ENCODE measurements at places on chromosomes 5 and 9.

GRCh38 chr9:95311961-95312360 is 5.5 kb downstream of the FANCC start:
- DNase-seq, result no peak

GRCh38 chr5:56313004-56313531 is 79.9 kb upstream of the ANKRD55 start:
- no peak for DNase-seq

DNA sequence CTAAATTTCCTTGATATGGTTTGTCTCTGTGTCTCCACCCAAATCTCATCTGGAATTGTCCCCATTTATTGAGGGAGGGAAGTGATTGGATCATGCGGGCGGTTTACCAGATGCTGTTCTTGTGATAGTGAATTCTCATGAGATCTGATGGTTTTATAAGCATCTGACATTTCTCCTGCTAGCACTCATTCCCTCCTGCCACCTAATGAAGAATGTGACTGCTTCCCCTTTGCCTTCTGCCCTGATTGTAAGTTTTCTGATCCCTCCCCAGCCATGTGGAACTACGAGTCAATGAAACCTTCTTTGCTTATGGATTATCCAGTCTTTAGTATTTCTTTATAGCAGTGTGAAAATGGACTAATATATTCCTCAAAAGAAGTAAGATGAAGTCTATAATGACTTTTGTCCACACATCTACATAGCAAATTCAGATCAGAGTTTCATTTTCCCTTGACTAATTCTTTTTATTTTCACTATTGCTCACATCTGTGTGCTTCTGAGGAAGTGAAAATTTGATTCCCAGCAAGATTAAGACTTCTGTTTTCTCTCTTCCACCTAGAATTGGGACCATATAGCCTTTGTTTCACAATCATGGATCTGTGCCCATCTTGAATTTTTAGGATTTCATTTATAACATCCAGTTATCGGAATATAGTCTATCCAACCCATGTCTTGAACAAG is 393.5 kb downstream of the DMAC1 start:
- DNase-seq, result no peak

DNA sequence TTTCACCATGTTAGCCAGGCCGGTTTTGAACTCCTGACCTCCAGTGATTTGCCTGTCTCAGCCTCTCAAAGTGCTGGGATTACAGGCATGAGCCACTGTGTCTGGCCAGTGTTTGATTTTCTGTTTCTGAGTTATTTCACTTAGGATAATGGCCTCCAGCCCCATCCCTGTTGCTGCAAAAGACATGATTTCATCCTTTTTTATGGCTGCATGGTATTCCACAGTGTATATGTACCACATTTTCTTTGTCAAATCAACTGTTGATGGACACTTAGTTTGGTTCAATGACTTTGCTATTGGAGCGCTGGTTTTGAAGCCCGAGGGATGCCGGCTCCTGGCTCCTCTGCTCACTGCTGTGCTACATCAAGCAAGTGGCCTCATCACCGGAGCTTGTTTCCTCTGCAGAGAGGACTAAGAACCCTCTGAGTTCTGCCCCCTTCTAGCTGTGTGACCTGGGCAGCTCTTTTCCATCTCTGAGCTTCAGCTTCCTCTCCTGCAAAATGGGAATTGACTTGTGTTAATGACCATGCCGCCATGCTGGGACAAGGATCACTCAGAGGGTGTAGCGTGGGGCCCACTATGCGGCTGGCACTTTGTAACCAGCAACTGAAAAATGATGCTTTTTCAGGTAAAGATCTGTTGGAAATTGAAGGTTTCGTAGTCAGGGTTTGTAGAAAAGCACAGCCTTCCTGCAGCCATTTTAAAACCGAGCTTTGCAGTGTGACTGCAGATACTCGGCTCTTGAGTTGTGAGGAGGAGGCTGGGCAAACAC is 4.6 kb upstream of the NEURL1B start:
- no peak for DNase-seq

- no peak for DNase-seq
Measured at GRCh38 chr5:155091768-155092717, 78.5 kb downstream of the KIF4B start.

GRCh38 chr5:8984386-8984785 is 561.5 kb downstream of the SEMA5A start:
- no peak for DNase-seq

- DNase-seq, result no peak
Measured at GRCh38 chr5:176994460-176995121, 12.0 kb downstream of the UIMC1 start.

DNA sequence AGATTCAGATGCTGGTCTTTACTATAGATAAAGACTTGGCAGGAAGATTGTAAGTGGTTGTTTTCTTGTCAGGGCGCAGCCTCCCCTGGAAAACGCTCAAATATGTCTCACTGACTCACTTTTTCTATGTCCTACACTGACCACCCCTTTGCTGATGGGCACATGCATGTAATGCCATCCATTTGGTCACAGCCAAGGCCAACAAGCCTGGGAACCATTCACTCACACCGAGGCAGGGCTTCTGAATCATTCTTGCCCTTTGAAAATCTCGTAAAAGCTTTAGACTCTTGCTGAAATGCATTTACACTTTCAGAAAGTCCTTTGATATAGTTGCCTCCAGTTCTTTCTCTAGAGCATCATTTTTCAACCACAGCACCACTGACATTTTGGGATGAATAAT is 249.4 kb downstream of the ACTL7B start:
- DNase-seq, result no peak

DNA sequence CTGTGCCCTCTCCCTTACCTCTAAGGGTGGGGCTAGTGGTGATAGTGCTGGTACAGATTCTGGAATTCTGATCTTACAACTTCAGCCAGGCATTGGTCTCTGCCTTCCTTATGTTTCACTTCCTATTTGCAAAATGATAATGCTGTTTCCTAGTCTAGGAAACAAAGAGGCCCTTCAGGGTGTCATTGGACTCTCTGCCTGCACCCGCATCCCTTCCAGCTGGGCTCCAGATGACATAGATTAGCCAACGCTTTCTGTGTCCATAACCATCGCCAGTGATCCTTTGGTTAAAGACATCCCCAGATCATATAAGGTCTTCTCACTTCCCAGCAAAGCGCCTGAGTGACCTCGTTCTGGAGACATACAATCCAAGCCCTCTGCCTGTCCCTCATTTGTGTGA is 180.7 kb downstream of the ERCC6L2 start:
- no peak for DNase-seq

GRCh38 chr9:97363661-97364299 is 48.1 kb upstream of the TDRD7 start:
- no peak for DNase-seq

GRCh38 chr9:91549177-91549576 is 125.5 kb upstream of the NFIL3 start:
- DNase-seq, result no peak

- no peak for DNase-seq
Measured at GRCh38 chr9:137234055-137234697, 3.5 kb downstream of the SLC34A3 start.

- no peak for DNase-seq
Measured at GRCh38 chr5:78953092-78953800, 31.9 kb downstream of the ARSB start.

GRCh38 chr5:109354761-109355160 is 55.0 kb downstream of the PJA2 start:
- no peak for DNase-seq

- DNase-seq, result no peak
Measured at GRCh38 chr5:141272906-141273305, 27.7 kb downstream of the PCDHB15 start.

All from stimulated activated CD4-positive, alpha-beta T cell treated with anti-CD3 and anti-CD28 coated beads, TNF-alpha, amount 100 ng/mL, for 24 hours (primary cell).